ENCODE measurements at places on chromosomes 7 and 10.

GRCh38 chr7:66043681-66044497, 31.7 kb upstream of the ASL start:
- DNase-seq, result peak; percentile 28

DNA sequence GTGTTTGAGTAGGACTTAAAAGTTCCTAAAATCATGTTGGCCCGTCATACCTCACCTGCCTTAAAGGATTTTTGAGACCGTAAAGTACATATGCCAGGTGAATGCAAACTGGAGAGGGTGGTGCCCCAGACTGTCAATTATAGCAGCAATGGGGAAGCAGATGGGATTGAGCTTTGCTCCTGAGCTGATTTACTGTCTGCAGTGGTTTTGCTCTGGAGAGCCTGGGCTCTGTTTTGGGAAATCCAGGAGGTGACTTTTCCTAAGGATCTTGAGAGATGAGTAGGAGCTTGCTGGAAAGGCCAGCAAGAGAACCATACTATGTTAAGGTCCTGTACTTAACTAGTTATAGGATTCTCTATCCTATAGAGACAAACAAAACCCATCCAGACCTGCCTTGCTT, 43.0 kb downstream of the COL13A1 start:
- no peak for DNase-seq

DNA sequence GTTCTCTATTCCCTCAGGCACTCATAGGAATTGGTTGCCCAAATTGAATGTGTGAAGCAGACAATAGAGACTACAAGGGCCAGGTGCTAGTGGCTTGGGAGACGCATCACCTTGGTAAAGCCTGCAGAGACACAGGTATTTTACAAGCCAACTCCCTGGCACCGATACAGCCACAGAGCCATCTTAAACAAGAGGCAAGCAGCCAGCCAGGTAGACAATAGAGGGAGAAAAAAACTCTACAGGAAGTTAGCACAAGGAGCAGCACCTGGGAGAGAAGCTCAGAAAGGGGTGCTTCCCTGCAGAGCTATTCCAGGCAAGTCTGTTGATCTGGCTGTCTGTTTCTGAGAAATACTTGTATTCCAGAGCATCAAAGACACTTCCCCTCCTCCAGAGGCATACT, 43.0 kb upstream of the CDK1 start:
- no peak for DNase-seq

- no peak for DNase-seq
Observed at GRCh38 chr7:1385809-1386622, 73.3 kb downstream of the MICALL2 start.

DNA sequence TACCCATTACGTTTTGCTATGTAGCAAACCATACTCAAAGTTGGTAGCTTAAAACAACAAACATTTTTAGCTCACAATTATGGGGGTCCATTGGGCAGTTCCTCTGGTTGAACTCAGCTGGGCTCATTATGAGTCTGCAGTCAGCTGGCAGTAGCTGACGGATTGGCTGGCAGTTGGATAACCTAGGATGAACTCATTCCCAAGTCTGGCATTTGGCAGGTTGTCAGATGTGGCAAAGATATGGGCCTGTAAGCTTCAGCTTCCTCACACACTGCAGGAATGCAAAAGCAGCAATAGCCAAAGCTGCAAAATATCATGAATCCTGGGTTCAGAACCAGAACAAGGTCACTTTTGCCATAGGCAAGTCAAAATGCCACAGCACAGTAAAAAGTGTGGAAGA, 412.2 kb upstream of the SORCS1 start:
- no peak for DNase-seq

DNA sequence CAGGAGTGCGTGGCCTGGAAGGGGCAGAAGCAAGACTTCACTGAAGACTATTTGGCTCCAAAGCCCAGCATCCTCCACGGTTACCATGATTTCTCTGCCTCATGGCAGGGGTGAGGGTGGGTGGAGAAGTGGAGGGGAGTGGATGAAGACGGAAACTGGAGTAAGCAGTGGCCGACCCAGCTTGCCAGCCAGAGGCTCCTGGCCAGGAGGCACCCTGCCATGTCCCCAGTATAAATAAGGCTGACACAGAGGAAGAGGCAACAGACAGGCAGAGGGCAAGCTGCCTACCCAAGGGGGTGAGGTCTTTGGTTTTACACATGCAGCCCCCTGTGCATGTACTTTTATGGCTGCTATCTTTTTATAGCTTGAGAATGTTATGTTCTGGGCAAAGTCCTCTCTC, 102.6 kb upstream of the TBX20 start:
- DNase-seq, result no peak

- DNase-seq, result no peak
Observed at GRCh38 chr7:44712012-44712411, 36.6 kb upstream of the ZMIZ2 start.

- no peak for DNase-seq
Observed at GRCh38 chr7:5420067-5420880, 3.4 kb downstream of the TNRC18 start.

GRCh38 chr10:70662362-70663220, 9.7 kb upstream of the ADAMTS14 start:
- no peak for DNase-seq

- no peak for DNase-seq
Observed at GRCh38 chr7:158549616-158550393, 37.8 kb downstream of the PTPRN2 start.

DNA sequence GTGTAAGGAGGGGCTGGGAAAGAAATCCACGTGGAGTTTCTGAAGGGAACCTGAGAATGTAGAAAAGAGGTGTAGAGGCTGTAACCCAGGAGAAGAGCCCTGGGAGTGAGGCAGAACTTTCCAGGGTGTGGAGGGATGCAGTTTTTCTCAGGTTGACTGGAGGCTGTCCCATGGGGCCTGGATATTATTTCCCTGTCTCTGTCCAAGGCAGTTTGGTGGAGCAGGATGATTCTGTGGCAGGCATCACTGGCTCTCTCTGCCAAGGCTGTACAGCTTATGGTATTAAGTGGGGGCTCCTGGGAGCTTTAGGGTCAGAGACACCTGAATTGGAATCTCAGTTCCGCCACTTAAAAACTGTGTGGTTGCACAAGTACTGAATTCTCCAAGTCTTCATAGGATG, 81.6 kb downstream of the CHN2 start:
- DNase-seq, result no peak

GRCh38 chr7:94366832-94367231, 27.9 kb upstream of the COL1A2 start:
- no peak for DNase-seq

DNA sequence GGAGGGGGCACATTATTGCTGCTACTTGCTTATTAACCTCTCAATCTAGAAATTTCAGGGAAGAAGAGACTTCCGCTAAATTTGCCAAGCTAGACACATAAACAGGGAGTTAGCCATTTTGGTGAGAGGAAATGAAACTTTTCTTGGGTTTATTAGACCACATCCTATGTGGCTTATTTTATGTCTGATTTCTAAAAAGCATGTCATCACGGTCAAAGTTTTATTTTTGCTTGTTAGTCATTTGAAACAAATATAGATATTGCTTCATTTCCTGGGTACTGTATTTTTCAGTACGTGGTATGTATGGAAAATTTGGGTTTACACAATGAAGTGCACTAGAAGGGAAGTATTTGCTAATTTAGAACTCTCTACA, 144.1 kb downstream of the TCF7L2 start:
- DNase-seq, result no peak

All from GM12892 (cell line).